ENCODE measurements at places on chromosomes 5 and 9.

GRCh38 chr9:70479880-70480291 lies 65.4 kb upstream of the KLF9 start:
- H3K27ac ChIP-seq, result no peak overlapping the region
- H3K4me3 ChIP-seq, result no peak overlapping the region
- H3K27me3 ChIP-seq, result no peaks in the 10 kb centered on the region
- no peaks in the 10 kb centered on the region for H3K36me3 ChIP-seq
- no peak for DNase-seq

DNA sequence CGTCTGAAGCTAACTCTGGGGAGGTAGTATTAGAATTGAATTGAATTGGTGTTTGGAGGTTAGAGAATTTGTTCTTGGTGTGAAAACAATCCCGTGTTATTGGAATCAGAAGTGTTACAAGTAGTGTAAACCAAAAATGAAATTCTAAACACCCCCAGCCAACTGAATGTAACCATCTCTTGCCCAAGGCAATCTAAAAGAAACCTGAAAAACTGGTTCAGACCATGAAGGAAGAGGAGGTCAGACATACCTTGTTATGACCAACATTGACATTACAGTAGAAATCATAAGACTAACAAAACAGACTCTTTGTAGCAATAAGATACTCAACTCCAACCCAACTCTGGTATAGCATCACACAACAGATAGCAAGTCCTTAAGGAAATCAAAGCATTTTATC lies 159.0 kb downstream of the TUSC1 start:
- H3K27me3 ChIP-seq, result no peaks in the 10 kb centered on the region
- DNase-seq, result no peak
- no peak overlapping the region for H3K27ac ChIP-seq
- no peaks in the 10 kb centered on the region for H3K36me3 ChIP-seq
- no peaks in the 10 kb centered on the region for H3K4me1 ChIP-seq

- H3K4me3 ChIP-seq, result no peak overlapping the region
- peak overlapping the region; percentile 24 for H3K27ac ChIP-seq
- peaks cover 19% of the 10 kb centered on the region for H3K4me1 ChIP-seq
- peaks cover 3% of the 10 kb centered on the region for H3K36me3 ChIP-seq
Measured at GRCh38 chr5:143229896-143230675, 173.4 kb downstream of the NR3C1 start.

- H3K4me3 ChIP-seq, result no peak overlapping the region
- peaks cover 5% of the 10 kb centered on the region for H3K4me1 ChIP-seq
- no peaks in the 10 kb centered on the region for H3K36me3 ChIP-seq
- H3K27ac ChIP-seq, result no peak overlapping the region
- H3K27me3 ChIP-seq, result no peaks in the 10 kb centered on the region
Measured at GRCh38 chr5:100787648-100788047, 115.4 kb downstream of the ST8SIA4 start.
